ENCODE measurements at places on chromosomes 5 and 9.

DNA sequence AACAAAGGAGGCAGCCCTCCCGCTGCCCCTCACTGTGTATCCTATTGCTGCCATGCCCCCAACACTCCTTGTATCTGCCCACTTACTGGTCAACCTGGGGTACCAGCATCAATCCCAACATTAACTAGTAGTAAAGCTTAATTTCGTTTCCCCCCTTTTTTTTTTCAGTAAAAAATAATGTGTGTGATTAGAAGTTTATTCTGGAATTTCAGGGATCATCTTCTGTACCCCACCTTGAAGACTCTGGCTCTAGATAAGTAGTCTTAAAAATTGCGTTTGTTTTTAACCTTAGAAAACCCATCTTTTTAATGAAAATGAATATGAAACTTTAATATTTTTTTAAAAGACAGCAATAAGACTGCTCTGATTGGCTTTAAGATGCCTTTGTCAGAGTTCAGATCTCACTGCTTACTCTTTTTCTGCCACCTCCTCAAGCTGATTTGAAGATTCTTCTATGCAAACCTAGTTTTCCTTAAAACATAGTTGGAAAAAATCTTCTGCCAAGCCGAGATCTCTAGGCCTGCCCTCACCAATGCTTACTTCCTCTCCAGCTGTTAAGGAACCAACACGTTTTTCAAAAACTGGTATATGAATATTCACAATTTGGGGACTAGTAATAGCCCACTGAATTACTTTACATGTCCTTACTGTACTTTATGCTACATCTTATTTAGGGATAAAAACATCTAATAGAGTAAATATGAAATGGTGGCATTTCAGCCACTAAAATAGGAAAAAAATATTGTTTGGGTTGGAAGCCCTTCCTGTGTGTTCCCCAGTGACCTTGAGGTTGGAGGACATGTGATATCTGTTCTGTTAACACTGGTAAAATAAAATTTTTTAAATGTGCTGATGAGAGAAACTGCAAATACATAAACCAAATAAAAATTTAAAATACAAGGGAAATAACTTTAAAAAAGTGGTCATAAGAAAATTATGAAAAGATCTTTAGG lies 4.0 kb upstream of the RHOBTB3 start:
- no peak for DNase-seq

DNA sequence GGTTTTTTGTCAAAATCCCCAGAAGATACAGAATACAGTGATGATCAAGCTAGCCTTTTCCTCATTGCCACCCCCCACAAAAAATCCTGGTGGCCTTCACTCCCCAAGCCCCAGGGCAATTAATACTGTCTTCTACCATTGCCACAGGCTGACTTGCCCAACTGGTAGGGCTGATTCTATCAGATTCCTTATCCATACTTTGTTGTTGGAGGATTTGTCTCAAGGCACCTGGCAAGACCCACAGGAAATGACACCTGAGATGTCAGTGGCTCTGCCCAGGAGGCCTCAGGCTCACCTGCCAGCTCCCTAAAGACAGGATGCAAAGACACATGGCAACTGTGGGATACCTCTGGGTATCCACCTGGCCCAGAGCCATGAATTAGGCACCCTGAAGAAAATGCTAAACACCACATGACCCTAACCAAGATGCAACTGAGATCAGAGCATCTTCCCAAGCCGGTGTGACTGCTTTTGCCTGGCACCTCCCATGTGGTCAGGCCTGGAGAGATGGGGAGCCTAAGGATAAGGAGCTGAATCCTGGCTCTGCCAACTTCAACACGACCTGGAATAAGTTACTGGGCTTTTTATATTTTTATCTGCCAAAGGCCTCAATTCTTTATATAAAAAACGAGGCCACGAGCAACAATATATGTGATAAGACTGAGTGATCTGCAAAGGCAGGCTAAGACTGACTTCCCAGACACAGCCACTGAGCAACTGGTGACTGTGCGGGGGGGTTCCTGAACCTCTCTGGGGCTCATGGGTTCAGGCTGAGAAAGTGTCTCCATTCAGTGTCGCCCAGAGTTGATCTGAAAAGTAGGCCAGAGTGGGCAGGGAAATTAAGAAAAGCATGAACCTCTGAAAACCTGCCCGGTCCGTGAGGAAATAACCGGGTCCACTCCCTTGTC lies 944 bp downstream of the ATOX1 start:
- no peak for DNase-seq

DNA sequence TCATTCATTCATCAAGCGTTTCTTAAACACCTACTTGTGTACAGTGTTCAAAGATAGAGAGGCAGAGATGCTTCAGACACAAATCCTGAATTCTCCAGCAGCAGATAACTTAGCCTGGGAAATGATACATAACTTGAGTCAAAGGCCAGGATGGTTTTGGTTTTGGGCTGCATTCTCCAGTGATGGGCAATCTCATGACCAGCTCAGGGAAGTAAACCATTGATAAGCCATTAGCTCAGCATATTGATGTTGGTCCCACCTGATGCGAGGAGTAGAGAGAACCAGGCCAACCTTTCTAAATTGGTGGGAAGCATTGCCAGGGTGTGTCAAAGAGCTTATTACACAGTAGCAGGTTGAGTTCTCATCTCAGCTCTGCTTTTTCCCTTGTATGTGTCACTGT lies 53.0 kb downstream of the SH3RF2 start:
- DNase-seq, result no peak

DNA sequence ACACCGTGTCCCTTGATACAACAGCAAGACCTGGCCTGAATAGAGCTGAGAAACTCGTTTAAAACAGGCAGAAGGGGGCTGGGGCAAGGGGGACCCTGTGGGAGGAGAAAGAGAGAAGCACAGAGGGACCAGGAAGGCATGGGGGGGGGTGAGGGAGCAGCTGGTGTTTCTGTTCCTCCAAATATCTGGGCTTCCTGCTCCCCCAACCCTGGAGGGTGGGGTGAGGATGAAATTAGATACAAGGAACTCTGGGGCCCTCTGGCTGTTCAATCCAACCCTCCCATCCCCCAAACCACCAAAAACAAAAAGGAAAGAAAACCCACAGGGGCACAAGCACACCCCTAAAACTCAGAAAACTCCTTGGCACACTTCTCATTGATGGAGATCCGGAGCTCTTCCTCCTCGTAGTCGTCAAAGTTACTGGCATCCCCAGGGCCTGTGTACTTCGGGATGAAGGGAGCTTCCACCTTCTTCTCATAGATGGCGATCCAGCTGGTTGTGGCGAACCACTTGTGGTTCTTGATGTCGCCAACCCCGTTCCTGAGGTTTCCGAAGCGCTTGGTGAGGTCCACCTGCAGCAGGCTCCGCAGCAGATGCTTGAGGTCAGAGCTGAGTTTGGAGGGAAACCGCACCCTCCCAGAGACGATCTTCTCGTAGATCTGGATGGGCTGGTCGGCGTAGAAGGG lies 1.1 kb downstream of the PRKACG start:
- DNase-seq, result no peak

GRCh38 chr9:79477955-79478771 lies 93.6 kb upstream of the TLE4 start:
- no peak for DNase-seq

DNA sequence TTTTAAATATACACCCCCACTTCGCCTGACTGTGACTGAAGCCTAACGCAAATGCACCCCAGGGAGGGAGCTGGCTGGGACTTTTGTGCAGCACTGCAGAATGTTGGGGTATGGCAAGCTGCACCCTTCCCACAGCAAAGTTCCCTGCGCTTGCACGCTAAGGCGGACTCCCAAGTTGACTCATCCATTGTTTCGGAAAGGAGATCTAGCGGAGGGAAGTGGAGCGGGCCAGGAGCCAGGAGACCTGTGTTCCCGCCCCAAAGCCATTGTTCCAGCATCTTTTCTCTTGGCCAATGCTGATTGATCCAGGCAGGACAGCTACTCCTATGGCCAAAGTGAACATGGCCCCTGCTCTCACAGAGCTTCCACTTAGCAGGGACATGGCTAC lies 202.9 kb downstream of the AOPEP start:
- no peak for DNase-seq

DNA sequence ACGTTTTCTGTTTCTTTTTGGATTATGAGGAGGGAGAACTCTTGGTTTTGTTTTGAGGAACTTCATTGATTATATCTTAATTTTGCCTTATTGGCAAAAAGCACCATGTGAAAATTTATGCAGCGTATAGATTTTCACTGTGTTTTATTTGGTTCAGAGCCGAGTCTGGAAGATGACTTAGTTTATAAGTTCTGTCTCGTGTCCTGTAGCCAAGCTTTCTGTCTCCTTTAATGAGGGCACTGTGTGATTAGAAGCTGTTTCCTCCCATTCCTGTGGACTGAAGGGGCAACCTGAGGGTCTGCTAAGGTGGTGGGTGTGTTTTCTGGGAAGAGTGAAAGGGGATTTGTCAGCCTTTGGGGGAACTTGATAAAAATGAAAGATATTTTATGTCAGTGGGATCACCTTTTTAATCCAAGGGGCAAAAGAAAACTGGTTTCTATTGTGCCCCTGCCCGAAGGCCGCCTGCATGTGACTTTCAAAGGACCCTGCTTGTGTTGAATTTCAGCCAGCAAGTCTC lies 262.1 kb downstream of the FANCC start:
- no peak for DNase-seq

DNA sequence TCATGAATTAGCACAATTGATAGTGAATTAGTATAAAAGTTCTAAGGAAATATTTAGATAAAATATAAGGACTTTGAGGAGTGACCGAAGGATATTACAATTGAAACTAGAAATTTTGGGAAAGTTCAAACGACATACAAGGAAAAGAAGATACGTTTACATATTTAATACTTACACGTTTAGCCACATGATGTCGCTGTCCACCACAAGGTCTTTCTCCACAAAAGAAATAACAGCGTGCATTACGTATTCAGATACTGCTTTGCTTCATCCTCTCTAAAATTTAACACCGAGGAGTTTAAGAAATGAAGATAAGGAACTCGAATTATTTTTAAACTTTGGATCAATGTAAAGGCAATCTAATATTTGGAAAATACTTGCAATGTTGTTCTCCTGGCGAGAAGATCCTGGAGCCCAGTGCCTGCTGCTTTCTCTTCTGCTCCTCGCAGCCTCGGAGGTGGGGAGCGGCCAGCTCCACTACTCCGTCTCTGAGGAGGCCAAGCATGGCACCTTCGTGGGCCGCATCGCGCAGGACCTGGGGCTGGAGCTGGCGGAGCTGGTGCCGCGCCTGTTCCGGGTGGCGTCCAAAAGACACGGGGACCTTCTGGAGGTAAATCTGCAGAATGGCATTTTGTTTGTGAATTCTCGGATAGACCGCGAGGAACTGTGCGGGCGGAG lies at the start of gene PCDHA3:
Gene PCDHA3, plus strand, starts transcription at position 242 of the 678 bp plus-strand sequence.
- DNase-seq, result no peak

DNA sequence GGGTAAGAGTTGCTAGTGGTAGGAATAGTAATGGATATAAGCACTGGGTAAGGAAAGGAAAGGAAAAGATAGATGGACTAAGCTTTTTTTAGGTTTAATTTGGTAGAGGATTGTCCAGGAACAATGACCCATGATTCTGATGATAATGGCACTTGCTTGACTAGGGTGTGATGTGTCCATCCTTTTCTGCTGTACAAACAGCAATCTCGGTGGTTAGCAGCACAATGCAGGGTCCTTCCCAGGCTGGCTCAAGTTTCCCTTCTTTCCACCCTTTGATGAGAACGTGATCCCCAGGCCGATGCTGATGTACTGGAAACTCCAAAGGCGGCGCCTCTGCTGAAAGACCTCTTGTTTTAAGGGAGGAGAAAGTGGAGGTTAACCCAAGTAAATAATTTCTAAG lies 105.3 kb downstream of the TMEM167A start:
- DNase-seq, result no peak

DNA sequence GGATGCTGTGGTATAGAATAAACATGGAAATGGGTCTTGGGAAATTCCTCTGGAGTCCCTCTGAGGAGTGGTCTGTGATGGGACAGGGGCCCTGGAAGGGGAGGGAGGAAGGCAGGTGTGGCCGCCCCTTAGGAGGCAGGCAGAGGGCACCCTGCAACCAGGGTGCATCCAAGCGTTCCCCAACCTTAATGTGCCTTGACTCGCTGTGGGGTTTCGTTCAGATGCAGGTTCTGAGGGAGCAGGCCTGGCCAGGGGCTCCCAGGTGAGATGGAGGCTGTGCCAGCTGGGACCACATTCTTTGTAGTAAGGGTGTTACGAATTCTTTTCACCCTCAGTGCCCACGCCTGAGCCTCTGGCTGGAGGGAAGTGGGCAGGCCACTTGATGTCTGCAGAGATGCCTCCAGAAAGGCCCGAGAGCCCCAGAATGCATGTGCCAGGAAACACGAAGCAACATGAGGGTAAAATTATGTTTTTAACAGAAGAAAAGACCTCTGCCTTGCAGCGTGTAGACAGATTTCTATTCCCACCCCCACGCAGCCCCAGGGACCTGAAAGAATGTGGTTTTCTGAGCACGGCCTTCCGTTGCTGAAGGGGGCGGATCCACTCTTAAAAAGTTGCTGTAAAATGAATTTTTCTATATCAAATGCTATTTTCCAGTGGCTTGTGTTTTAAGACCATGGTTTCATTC lies 150.4 kb upstream of the IER5L start:
- DNase-seq, result no peak

- no peak for DNase-seq
These were observed 1388.3 kb upstream of the ACO1 start for GRCh38 chr9:30995956-30996738.

- no peak for DNase-seq
These were observed at the start of gene PTGER4 for GRCh38 chr5:40679913-40680681. PTGER4 (plus strand) TSS chr5:40679915; CDS start chr5:40680994, 1,079 bp downstream.

GRCh38 chr5:68848091-68848490 lies 245.7 kb upstream of the SLC30A5 start:
- no peak for DNase-seq

GRCh38 chr9:4306066-4306776 lies 6.4 kb upstream of the GLIS3 start:
- DNase-seq, result no peak

- DNase-seq, result no peak
These were observed 20.1 kb downstream of the ATOX1 start for GRCh38 chr5:151738125-151738848.

DNA sequence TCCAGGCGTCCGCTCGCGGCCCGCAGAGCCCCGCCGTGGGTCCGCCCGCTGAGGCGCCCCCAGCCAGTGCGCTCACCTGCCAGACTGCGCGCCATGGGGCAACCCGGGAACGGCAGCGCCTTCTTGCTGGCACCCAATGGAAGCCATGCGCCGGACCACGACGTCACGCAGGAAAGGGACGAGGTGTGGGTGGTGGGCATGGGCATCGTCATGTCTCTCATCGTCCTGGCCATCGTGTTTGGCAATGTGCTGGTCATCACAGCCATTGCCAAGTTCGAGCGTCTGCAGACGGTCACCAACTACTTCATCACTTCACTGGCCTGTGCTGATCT lies 294 bp downstream of the ADRB2 start:
- no peak for DNase-seq

DNA sequence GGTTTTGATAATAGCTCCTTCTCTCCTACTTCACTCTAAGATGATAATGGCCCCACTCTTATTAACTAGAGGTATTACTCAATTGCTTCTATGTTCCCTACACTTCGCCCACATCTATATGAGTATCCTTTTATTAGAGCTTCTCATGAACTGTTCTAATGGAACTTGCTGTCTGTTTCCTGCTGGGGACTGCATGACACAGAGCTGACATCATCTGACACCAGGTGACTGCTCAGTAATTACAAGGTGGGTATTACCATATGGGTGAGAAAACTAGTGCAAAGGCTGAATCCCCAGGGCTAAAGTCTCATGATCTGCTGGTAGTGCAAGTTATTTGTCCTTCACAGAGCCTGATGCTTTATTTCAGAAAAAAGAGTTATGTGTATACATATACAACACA lies 146.2 kb upstream of the PLCXD3 start:
- no peak for DNase-seq

All from stimulated activated CD4-positive, alpha-beta T cell treated with anti-CD3 and anti-CD28 coated beads, Interleukin-1b, Interleukin-23, amount 100 ng/mL, for 1 hour (primary cell).